Umbilical cord (tissue), 2 donors: ENCODE measurements at places on chromosomes 16 and 17. TPM values are rescaled to one million over a fixed set of nuclear protein-coding genes. Genes with fewer than 3 reads are reported as not detected.

SLFN12 gene
- total RNA-seq: 31.8 TPM

IGF2BP1 gene
- total RNA-seq: 9.4 TPM

TPSAB1 gene
- 8.9 TPM for total RNA-seq

GUCY2D gene
- 0.72 TPM for total RNA-seq

SCRN2 gene
- 27.0 TPM for total RNA-seq

ABCC3 gene
- 16.9 TPM for total RNA-seq

FBXL19 gene
- total RNA-seq: 10.6 TPM

SCNN1G gene
- total RNA-seq: 0.48 TPM

FZD2 gene
- 19.5 TPM for total RNA-seq

ZNF750 gene
- 2.4 TPM for total RNA-seq

ABCA8 gene
- 72.2 TPM for total RNA-seq

HOXB1 gene
- total RNA-seq: 0.96 TPM

PPM1E gene
- 1.7 TPM for total RNA-seq

KRTAP4-1 gene
- 1.9 TPM for total RNA-seq

FOXN1 gene
- total RNA-seq: not detected

ANKRD40 gene
- total RNA-seq: 30.1 TPM

PDIA2 gene
- total RNA-seq: 9.9 TPM

MGRN1 gene
- 21.9 TPM for total RNA-seq

CYGB gene
- 0.24 TPM for total RNA-seq

CD19 gene
- total RNA-seq: 4.8 TPM

HS3ST3A1 gene
- 4.1 TPM for total RNA-seq

WIPI1 gene
- 74.4 TPM for total RNA-seq

CLDN7 gene
- total RNA-seq: 14.2 TPM

FBXW10B gene
- 2.4 TPM for total RNA-seq

TBC1D3I gene
- 5.8 TPM for total RNA-seq

KRT28 gene
- total RNA-seq: 3.6 TPM

GALR2 gene
- 6.7 TPM for total RNA-seq

NXPH3 gene
- total RNA-seq: 3.4 TPM

CCNF gene
- 6.3 TPM for total RNA-seq

TMEM235 gene
- 0.96 TPM for total RNA-seq

RNF135 gene
- total RNA-seq: 14.0 TPM

SLC52A1 gene
- total RNA-seq: 1.4 TPM
